ENCODE measurements at places on chromosomes 1 and 21.

DNA sequence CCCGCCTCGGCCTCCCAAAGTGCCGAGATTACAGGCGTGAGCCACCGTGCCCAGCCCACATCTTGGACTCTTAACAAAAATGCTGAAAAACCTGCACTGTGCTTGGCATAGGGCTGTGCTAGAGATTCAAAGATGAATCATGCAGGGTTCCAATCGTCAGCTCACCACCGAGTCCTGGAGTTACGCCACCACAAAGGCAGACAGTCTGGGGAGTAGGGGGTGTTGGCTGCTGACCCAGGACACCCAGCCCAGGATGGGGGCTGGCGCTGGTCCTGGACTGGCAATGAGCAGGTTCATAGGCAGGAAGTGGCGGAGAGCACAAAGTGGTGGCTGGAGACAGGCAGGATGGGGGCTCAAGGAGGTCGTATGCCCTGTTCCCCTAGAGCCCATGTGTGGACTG, 16.0 kb downstream of the PSRC1 start:
- no peak for DNase-seq

GRCh38 chr1:33388805-33389771, 41.8 kb downstream of the PHC2 start:
- DNase-seq = no peak

DNA sequence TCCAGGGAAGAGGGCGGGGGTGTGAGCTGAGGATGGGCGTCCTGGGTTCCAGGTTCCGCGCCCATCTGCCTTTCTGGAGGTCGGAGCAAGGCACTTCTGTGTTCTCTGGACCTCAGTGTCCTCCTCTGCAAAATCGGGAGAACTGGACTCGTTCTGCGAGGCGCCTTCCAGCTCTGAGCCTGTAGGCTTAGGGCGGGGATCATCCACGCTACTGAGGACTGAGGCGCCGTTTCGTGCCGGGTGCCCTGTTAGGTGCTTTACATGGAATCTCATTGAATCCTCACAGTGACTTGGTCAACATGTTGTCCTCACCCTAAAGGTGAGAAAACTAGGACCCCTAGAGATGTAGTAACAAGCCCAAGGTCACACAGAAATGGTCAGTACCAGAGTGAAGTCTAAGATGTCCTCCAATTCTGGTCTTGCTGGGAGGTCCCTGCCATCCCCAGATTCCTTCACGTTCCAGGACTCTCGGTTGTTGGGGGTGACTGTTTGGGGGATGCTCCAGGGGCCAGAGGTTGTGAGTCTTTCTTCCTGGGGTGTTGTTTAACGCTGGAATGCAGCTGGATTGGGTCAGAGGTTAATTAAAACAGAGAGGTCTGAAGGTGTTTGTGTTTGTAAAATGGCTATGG, 677 bp downstream of the PRKAA2 start:
- no peak for DNase-seq

DNA sequence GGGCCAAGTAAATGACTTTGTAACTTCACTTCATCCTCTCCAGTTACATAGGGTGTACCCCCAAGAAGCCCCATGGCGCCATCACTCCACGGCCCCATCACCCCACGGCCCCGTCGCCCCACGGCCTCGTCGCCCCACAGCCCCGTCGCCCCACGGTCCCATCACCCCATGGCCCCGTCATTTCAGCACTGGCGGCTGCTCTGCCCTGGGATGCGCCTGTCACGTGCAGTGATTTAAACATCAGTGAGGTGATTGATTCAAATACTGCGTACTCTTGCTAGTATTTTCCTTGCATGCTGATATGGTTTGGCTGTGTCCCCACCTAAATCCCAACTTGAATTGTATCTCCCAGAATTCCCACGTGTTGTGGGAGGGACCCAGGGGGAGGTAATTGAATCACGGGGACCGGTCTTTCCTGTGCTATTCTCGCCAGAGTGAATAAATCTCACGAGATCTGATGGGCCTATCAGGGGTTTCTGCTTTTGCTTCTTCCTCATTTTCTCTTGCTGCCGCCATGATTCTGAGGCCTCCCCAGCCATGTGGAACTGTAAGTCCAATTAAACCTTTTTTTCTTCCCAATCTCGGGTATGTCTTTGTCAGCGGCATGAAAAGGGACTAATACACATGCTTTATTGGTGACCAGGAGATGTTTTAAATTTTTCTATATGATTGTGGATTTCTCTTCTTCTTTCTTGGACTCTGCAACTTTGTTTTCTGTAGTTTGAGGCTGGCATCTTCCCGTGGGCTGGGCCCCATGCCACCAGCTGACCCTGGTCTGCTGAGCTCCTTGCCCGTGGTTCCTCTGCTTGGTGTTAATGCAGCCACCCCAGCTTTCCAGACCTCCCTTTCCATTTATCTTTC, 50.1 kb upstream of the PCBP3 start:
- DNase-seq = no peak

DNA sequence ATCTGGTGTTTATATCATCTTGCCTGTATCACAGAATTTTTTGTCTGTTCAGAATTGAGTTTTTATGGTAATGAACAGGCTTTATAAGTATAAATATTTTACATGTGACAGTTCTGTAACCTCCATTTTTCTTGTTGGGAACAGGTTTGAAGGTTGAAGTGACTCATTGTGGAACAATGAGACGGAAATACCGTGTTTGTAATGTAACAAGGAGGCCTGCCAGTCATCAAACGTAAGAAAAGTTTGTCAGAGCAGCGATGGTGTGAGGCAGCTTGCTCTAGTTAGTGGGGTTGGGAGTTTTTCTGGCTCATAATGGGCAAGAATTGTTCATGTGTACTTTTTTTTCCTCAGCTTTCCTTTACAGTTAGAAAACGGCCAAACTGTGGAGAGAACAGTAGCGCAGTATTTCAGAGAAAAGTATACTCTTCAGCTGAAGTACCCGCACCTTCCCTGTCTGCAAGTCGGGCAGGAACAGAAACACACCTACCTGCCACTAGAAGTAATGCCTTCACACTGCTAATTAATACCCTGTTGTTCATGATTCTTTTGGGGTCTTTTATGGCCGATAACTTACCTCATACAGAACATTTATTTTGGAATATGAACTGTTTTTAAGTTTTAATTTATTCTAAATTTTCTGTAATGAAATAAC, 75.2 kb upstream of the TEKT2 start:
- peak; percentile 15 for DNase-seq

GRCh38 chr1:92833840-92834239, 2.0 kb downstream of the RPL5 start:
- DNase-seq = no peak

- DNase-seq = no peak
These were observed 94.1 kb downstream of the PCBP3 start for GRCh38 chr21:45737485-45738166.

DNA sequence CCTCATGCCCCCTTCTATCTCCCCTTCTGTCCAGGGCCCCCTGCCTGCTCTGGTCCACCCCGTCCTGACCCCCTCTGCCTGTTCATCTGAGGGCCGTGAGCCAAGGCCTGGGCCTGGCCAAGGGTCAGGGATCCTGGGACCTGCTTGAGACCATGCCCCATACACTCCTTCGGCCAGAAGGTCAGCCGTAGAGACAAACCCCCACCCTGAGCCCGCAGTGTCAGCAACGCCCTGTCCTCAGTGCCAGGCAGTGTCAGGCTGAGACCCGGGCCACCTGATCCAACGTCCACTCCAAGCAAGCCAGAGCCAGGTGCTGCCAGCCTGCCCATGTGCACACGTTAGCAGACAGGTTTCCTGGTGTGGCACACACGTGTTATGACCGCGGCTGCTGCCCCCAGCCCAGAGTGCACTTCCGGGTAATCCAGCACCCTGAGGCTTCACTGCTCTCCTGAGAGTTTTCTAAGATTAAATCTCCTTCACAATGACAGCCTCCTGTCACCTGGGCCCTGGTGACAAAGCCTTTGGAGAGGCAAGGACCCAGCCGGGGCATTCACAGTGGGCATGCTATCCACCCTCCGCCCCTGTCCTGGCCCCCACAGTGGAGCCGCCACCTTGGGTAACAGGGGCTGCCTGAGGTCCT, 10.1 kb upstream of the SAMD11 start:
- no peak for DNase-seq

GRCh38 chr1:238252033-238252802, 361.5 kb upstream of the ZP4 start:
- DNase-seq = peak; percentile 46

- DNase-seq = no peak
These were observed 66.2 kb downstream of the HSF2BP start for GRCh38 chr21:43593078-43593477.

DNA sequence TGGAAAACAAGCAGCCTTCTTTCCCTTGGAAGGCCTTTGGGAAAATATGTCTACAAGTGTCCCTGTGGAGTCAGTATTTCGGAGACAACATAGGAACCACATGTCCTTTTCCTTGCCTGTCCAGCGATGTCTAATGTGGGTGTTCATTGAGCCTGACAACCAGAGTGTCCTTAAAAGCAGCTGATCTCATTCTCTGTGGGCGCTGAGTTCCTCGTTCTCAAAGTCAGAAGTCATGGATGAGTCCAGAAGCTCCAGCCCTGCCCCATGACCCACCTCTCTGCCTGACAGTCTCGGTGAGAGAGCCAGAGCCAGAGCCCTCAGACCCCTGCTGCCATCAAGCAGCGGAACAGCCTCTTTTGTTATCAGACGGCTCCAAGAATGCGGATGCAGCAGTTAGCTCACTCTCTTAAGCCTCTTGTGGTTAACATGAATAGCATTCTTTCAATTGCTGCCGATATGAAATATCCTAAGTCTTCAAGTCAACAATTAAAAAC, 329.2 kb downstream of the TGFB2 start:
- peak; percentile 89 for DNase-seq

- DNase-seq = no peak
These were observed 2.6 kb downstream of the S100A16 start for GRCh38 chr1:153610334-153610733.

DNA sequence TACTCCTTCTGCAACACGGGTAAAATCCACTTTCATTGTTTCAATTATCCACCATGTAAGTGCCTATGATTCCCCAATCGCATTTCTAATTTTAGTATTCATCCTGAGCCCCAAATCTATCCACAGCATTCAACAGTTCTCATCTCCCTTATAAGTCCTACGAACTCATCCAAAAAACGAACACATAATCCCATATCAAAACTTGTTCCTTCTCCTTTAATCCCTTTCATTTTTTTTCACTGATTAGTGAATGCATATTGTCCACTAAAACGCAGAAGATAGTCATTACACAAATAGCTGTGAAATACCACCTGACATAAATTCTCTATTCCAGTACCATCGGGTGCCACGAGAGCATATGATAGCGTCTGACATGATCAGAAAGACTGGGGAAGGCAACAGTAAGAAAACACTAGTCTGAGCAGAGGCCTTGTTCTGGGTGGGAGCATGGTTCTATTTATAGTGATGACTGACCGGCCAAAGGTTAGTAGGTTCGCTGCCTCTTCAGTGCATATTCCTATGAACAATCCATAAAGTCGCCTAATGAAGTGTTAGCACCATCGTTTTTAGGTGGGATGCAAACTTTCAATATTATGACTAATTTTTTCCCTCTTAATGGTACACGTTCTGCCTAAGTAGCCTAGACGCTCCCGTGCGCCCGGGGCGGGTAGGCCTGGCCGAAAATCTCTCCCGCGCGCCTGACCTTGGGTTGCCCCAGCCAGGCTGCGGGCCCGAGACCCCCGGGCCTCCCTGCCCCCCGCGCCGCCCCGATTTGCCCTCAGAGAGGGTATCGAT, 648 bp downstream of the ATP5PF start:
- DNase-seq = no peak

DNA sequence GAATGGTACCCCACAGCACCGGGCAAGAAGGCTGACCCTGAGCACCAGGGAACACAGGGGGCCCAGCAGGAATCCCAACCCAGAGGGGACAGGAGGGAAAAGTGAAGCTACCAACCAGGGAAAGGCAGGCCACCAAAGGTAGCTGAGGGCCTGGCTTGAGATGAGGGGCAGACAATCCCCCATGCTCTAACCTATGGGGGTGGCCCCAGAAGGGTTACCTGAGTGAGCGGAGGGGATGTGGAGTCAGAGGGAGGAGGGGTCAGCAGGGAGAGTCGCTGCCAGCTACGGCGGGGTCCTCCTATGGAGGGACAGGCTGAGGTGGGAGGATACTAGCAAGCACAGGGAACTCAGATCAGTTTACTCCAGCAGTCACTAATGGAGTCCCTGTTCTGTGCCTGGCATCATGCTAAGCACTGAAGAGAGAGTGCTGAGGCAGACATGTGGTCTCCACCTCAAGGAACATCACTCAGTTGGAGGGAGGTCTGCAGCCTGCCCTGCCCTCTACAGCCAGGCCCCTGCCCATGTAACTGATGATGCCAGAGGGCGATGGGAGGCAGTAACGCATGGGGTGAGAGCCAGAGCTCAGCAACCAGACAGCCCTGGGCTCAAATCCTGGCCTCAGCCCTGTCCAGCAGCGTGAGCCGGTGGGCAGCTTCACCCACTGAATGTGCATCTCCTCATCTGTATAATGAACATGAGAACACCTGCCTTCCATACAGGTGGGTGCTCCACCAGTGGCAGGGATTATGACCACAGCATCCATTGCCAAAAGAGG, 21.3 kb downstream of the CYB5RL start:
- DNase-seq = no peak

- no peak for DNase-seq
These were observed 169.2 kb downstream of the LMX1A start for GRCh38 chr1:165187031-165188009.

DNA sequence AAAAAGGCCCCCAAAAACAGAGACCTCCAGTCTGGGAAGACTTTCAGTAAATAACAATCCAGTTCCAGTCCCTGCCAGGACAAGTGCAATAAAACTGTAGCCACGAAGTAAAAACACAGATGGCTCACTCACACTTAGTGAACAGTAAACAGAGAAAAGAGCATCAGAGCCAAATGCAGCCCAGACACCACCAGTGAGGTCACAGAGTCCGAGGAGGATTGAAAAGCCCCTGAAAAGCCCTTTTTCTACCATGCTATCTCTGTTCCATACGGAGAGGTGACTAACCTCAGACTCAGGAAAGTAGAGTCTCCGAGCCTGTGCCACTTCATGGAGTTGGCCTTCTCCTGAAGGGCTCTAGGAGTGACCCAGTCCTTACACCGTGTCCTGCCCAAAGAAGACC, 84.5 kb downstream of the COLGALT2 start:
- DNase-seq = no peak

GRCh38 chr1:218971156-218971555, 202.5 kb upstream of the LYPLAL1 start:
- DNase-seq = no peak

GRCh38 chr1:154813846-154814505, 56.1 kb downstream of the KCNN3 start:
- DNase-seq = no peak

GRCh38 chr1:192584866-192585265, 9.3 kb downstream of the RGS1 start:
- no peak for DNase-seq

- DNase-seq = no peak
These were observed 68.0 kb upstream of the NRIP1 start for GRCh38 chr21:15132781-15133180.
